ENCODE measurements at places on chromosomes 7 and 10.

DNA sequence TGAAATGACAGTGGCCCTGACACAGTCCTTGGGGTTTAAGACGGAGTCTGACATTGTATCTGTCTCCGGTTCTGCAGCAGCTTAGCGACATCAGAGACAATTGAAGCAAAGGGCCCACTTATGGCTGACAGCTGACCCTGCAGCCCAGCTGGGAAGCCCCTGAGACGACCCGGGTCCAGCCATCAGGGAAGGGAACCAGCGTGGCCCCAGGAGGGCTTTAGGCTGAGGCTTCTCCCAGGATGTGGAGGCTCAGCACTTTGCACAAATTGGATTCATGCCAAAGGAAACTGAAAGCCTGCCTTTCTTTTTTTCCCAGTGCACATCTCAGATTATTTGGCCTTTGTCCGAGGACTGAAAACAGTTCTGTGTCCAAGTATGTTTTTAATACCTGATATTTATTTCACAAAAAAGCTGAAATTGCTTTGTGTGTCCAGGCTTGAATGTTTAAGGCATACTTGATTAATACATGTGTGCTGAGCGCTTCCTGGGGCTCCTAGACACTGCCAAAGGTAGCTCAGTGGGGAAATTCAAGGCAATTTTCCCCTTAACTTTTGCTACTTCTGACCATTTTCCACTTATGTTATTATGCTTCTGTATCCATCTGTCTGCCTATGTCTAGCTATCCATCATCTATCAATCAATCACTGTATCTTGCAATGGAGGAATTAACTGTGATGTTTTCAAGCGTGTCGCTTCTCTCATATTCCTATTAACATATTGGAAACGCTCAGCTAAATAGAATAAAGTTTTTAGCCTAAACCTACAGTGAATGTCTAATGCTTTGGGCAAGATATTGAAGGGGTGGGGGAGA, 34.8 kb downstream of the KLF6 start:
- no peak overlapping the region for H3K4me3 ChIP-seq
- H3K27ac ChIP-seq, result no peak overlapping the region
- H3K36me3 ChIP-seq, result no peaks in the 10 kb centered on the region
- no peak for DNase-seq
- H3K27me3 ChIP-seq, result no peaks in the 10 kb centered on the region

GRCh38 chr7:70016044-70016770, 417.9 kb downstream of the AUTS2 start:
- H3K4me1 ChIP-seq, result no peaks in the 10 kb centered on the region
- DNase-seq, result no peak
- H3K27me3 ChIP-seq, result no peaks in the 10 kb centered on the region
- H3K36me3 ChIP-seq, result no peaks in the 10 kb centered on the region
- no peak overlapping the region for H3K27ac ChIP-seq

- no peak overlapping the region for H3K27ac ChIP-seq
- no peak overlapping the region for H3K4me3 ChIP-seq
- peaks cover 29% of the 10 kb centered on the region for H3K4me1 ChIP-seq
- peaks cover 8% of the 10 kb centered on the region for H3K36me3 ChIP-seq
- H3K27me3 ChIP-seq, result no peaks in the 10 kb centered on the region
These were observed 1.2 kb upstream of the PGAM2 start for GRCh38 chr7:44066494-44067063.

DNA sequence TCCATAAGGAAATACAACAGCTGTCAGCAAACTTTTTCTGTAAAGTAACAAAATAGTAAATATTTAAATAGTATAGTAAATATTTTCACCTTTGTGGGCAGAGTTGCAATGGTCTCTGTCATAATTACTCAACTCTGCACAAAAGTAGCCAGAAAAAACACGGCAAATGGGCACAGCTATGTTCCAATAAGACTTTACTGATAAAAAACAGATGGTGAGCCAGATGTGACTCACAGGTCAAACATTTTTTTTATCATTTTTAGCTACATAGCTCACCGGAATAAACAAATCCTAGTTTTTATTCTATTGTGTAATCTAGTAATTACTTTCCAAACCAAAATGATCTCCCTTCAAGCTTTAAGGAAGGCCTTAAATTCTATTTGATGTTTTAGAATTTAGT, 55.3 kb downstream of the NCAPG2 start:
- H3K4me1 ChIP-seq, result no peaks in the 10 kb centered on the region
- H3K27me3 ChIP-seq, result no peaks in the 10 kb centered on the region
- H3K36me3 ChIP-seq, result peaks cover 23% of the 10 kb centered on the region
- DNase-seq, result no peak

- H3K4me1 ChIP-seq, result no peaks in the 10 kb centered on the region
- H3K27ac ChIP-seq, result no peak overlapping the region
These were observed 85.6 kb upstream of the CAPZA2 start for GRCh38 chr7:116776610-116777289.

DNA sequence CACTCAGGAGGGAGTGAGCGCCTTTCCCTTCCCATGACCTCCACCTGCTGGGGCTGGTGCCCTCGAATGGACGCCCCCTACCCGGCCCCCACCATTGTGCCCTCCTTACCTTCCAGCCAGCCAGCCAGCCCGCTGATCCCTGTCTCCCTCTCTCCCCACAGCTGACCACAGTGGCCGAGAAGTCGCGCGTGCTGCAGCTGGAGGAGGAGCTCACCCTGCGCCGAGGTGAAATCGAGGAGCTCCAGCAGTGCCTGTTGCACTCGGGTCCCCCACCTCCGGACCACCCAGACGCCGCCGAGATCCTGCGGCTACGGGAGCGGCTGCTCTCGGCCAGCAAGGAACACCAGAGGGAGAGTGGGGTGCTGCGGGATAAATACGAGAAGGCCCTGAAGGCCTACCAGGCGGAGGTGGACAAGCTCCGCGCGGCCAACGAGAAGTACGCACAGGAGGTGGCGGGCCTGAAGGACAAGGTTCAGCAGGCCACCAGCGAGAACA, 77.9 kb upstream of the GTF2IRD1 start:
- H3K4me1 ChIP-seq, result peaks cover 4% of the 10 kb centered on the region
- H3K27me3 ChIP-seq, result no peaks in the 10 kb centered on the region
- no peak for DNase-seq

- peaks cover 23% of the 10 kb centered on the region for H3K4me1 ChIP-seq
- H3K27ac ChIP-seq, result no peak overlapping the region
- no peak overlapping the region for H3K4me3 ChIP-seq
- no peaks in the 10 kb centered on the region for H3K27me3 ChIP-seq
- H3K36me3 ChIP-seq, result no peaks in the 10 kb centered on the region
These were observed 2.0 kb upstream of the ZMYND11 start for GRCh38 chr10:132946-133898.

GRCh38 chr7:123552641-123553040, 5.0 kb downstream of the NDUFA5 start:
- H3K27ac ChIP-seq, result no peak overlapping the region
- H3K36me3 ChIP-seq, result peaks cover 43% of the 10 kb centered on the region
- DNase-seq, result no peak
- H3K4me3 ChIP-seq, result no peak overlapping the region
- no peaks in the 10 kb centered on the region for H3K27me3 ChIP-seq

DNA sequence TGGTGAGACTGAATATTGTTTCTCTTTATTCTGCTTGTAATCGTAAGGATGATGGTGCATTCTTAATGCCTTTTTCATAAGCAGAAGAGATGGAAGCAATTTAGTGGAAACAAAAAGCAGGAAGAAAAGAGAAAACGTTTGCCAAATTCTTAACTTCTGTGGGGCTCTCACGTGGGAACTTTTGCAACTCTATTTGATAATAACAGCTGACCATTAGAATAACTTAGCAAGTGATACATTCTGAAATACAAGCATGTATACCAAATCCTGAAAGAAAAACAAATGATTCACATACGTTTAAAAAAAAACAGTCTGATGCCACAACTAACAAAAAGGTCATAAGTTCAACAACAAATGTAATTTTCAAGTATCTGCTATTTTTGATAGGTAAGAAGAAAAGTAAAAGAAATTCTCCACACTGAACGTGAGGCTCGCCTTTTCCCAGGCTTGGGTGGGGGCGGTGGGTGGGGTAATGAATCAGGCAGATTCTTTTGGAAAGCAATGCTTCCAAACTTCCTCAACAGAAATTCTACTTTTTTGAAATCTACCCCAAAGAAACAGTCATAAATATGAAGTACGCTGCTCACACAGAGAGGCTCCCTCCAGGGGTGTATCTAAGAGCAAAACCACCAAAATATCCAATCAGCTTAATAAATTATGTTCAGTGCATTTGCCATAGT, 446.2 kb upstream of the MGMT start:
- no peak overlapping the region for H3K4me3 ChIP-seq
- no peak for DNase-seq
- no peaks in the 10 kb centered on the region for H3K27me3 ChIP-seq
- H3K4me1 ChIP-seq, result no peaks in the 10 kb centered on the region
- H3K27ac ChIP-seq, result no peak overlapping the region
- H3K36me3 ChIP-seq, result no peaks in the 10 kb centered on the region

DNA sequence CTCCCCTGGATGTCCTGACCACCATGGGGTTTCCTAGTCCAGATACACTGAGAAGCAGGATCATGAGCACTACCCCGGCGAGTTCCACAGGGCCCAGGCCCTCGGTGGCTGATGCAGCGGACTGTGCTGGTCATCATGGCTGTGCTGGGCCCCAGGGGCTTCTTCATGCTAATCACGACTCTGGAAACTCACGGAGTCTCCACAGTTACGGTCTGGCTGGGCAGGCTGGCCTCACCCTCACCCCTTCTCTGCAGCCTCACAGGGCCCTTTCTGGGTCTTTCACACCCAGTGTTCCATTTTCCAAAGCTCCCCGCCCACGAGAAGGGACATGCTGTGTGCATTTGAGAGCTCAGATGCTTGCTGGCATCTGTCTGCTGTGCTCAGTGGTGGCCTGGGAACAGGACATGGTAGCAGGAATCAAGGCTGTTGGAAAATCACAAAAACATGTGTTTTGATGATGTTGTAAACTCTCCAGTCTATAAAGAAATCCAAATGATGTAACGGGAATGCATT, 119.0 kb downstream of the PTPN20 start:
- H3K4me1 ChIP-seq, result no peaks in the 10 kb centered on the region
- no peak for DNase-seq
- no peaks in the 10 kb centered on the region for H3K27me3 ChIP-seq

GRCh38 chr7:24455813-24456525, 117.3 kb upstream of the PALS2 start:
- no peak for DNase-seq
- no peaks in the 10 kb centered on the region for H3K4me1 ChIP-seq
- peaks cover 7% of the 10 kb centered on the region for H3K27me3 ChIP-seq
- no peaks in the 10 kb centered on the region for H3K36me3 ChIP-seq

DNA sequence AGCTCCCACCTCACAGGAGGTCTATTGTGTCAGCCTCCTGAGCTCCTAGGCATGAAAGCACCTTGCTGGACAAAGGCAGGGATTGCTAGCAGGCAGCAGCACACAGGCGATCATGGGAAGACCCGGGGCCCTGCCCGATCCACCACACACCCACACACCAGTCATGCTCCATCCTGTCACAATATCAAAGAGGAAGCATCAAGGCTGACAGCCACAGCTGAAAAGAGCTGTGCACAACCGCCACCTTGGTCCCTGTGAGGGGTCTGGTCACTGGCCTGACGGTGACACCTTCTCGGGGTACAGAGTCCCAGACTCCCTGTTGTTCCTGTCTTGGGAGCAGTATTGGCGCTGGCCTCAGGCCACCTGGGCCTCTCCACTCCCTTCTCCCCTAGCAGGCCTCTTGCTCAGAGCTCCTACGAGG, 89.7 kb upstream of the RET start:
- H3K36me3 ChIP-seq, result no peaks in the 10 kb centered on the region
- no peak for DNase-seq
- no peaks in the 10 kb centered on the region for H3K27me3 ChIP-seq
- H3K4me1 ChIP-seq, result peaks cover 11% of the 10 kb centered on the region
- no peak overlapping the region for H3K27ac ChIP-seq
- no peak overlapping the region for H3K4me3 ChIP-seq

GRCh38 chr7:52257890-52258289, 777.5 kb upstream of the POM121L12 start:
- no peak overlapping the region for H3K27ac ChIP-seq
- no peaks in the 10 kb centered on the region for H3K4me1 ChIP-seq
- no peaks in the 10 kb centered on the region for H3K36me3 ChIP-seq
- no peak overlapping the region for H3K4me3 ChIP-seq

DNA sequence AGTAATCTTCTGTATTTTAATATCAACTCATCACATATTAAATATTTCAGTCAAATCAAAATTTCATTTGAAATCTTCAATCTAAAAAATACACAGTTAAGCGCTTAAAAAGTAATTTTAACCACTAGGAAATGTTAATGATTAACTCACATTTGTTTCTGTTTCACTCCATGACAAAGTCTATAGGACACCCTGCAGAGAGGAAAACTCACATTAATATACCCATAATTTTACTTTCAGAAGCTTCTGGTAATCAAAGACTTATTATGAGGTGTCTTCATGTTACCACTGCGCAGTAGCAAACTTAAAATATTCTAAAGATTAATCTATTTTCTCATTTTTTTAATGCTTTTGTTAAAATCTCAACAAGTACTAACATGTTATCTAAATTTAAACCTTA, 41.0 kb upstream of the ZNF518A start:
- H3K4me1 ChIP-seq, result peaks cover 13% of the 10 kb centered on the region
- peaks cover 14% of the 10 kb centered on the region for H3K27me3 ChIP-seq
- peak overlapping the region; percentile 78 for H3K4me3 ChIP-seq

DNA sequence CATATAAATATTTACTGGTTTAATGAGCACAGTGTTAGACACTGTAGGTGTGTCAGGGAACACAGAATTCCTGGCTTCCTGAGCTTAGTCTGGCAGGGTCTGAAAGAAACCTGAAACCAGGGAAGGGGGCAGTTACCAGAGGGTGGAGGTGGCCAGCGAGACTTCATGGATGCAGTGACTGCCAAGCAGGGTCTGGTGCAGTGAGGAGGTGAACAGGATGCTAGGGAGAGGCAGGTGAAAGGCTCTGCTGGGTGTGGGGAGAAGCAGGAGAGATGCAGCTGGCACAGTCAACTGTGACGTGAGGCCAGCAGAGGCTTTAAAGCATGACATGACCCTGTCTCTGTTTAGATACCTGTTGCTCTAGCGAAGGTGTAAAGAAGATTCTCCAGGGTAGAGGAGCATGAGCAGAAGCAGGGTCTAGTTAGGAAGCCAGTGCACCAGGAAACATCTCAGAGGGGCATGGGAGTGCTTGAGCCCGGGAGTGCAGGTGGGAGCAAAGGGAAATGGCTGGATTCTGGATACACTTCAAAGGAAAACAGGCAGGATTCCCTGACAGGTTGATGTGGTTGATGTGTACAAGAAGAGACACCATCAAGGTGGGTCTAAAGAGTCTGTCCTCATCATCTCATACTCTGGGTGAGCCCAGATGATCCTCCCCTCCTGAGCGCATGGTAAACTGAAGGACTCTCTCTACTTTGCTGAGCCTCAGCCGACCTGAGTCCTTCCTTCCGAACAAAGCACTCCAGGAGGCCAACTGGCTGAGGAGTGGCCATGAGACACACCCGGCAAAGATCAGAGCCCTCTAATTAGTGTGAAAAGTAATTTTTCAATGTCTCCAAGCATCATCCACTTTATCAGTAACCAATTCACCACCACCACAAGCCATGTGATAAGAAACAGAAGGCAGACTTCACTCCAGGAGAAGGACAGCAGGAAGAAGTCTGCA, 186.8 kb downstream of the COBL start:
- no peaks in the 10 kb centered on the region for H3K4me1 ChIP-seq
- H3K27me3 ChIP-seq, result no peaks in the 10 kb centered on the region

GRCh38 chr10:9786576-9786975, 1231.1 kb upstream of the CELF2 start:
- no peaks in the 10 kb centered on the region for H3K36me3 ChIP-seq
- H3K27me3 ChIP-seq, result no peaks in the 10 kb centered on the region
- no peak for DNase-seq
- no peak overlapping the region for H3K4me3 ChIP-seq
- H3K4me1 ChIP-seq, result no peaks in the 10 kb centered on the region
- no peak overlapping the region for H3K27ac ChIP-seq

Measured in CD4-positive, alpha-beta T cell (primary cell).